ENCODE measurements at places on chromosomes 4 and X. TPM values are rescaled to one million over a fixed set of nuclear protein-coding genes. Genes with fewer than 3 reads are reported as not detected.

RBM47 gene
- total RNA-seq: 47.8 TPM

CENPVL2 gene
- not detected for total RNA-seq

- H3K36me3 ChIP-seq: no peaks in the 10 kb centered on the region
- no peaks in the 10 kb centered on the region for H3K4me1 ChIP-seq
- H3K27ac ChIP-seq: no peak overlapping the region
- DNase-seq: no peak
Observed at GRCh38 chr4:66604192-66604591, 933.9 kb upstream of the EPHA5 start.

GRCh38 chr4:186297013-186297645, 31.1 kb downstream of the F11 start:
- H3K36me3 ChIP-seq: no peaks in the 10 kb centered on the region
- peak overlapping the region; percentile 10 for H3K4me3 ChIP-seq
- H3K27ac ChIP-seq: peak overlapping the region; percentile 33
- H3K4me1 ChIP-seq: no peaks in the 10 kb centered on the region
- no peaks in the 10 kb centered on the region for H3K27me3 ChIP-seq

DNA sequence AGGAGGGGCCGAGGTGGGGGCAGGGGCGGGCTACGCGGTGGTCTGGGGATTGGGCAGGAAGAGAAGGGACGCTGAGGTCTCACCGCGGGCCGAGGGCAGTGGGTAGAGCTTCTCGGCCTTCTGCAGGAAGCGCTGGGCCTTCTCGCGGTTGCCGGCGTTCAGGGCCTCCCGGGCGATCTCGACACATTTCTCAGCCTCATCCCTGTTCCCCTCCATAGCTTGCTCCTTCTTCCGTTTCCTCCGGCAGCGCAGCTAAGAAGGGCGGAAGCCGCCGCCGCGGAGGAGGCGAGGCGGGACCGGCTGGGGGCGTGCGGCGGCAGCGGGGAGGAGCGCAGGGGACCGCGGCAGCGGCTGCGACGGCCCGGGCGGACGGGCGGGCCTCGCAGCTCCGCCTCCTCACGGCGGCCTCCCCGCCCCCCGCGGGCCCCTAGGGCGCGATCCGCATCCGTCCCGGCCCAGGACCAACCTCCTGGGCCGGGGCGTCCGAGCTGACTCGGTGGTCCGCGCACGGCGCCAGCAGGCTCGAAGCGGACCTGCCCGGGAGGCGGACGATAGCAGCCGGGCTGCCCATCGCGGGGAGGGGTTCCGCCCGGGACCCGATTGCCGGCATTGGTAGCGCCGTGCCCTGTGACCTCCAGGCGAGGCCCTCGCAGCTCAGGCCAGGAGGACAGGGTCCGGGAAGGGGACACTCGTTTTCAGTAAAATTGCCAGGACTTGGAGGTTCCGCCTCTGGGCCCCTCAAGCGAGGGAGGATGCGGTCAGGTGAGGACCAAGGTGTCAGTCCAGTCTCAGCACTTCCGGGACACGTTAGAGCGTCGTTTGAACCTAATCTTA, at the start of gene DNAJB14:
TSS of gene DNAJB14 (minus strand) at position 263 of the 834 bp plus-strand sequence. CDS start at position 216, 47 bp downstream.
- DNase-seq: peak; percentile 89
- H3K4me3 ChIP-seq: peak within 1 kb of the TSS; percentile 96
- no peaks in the 10 kb centered on the region for H3K36me3 ChIP-seq

GRCh38 chrX:119230850-119231249, 5.2 kb upstream of the PGRMC1 start:
- DNase-seq: no peak
- no peaks in the 10 kb centered on the region for H3K36me3 ChIP-seq

DNA sequence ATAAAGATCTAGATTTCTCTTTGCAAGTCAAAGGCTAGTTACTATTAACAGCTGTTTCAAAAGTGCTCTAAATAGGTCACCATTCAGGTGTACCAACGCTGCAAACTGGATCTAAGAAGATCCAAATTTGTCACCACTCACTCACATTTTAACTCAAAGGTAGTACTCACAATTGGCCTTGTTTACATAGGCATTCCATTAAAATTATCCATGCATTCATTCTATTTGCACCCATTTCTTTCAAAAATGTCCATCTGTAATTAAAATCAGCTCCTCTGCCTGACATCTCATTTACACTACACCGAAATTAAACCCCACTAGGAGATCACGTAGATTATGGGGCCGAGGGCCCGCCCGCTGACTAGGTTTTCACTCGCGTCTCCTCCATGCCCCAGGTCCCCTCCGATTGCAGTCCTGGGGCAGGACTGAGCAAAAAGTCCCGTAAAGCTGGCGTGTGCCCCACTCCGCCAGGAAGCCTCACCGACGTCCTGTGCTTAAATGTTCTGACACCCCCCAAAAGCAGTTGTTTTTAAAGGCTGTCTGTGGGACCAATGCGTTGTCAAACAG, 1.3 kb upstream of the ING2 start:
- H3K4me1 ChIP-seq: peaks cover 17% of the 10 kb centered on the region
- no peaks in the 10 kb centered on the region for H3K36me3 ChIP-seq
- no peak for DNase-seq
- peak overlapping the region; percentile 97 for H3K27ac ChIP-seq
- H3K27me3 ChIP-seq: no peaks in the 10 kb centered on the region

DNA sequence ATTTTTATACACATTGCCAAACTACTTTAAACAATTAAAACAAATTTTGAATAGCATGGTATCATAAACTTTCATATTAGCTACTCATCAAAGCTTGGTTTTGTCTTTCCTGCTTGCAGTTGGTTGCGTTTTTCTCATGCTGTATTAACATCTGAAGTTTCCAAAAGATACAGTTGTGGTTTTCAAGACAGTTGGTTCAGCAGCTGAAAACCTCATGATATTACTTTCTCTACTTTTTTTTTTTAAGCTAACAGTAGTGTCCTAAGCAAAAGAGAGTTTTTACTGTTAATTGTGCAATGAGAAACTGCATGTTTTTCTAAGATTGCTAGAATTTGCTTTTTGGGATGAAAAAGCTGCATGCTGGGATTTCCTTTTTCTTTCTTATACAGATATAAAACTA, 15.2 kb downstream of the RUFY3 start:
- no peaks in the 10 kb centered on the region for H3K27me3 ChIP-seq
- no peaks in the 10 kb centered on the region for H3K36me3 ChIP-seq
- DNase-seq: no peak
- H3K4me1 ChIP-seq: peaks cover 11% of the 10 kb centered on the region

DNA sequence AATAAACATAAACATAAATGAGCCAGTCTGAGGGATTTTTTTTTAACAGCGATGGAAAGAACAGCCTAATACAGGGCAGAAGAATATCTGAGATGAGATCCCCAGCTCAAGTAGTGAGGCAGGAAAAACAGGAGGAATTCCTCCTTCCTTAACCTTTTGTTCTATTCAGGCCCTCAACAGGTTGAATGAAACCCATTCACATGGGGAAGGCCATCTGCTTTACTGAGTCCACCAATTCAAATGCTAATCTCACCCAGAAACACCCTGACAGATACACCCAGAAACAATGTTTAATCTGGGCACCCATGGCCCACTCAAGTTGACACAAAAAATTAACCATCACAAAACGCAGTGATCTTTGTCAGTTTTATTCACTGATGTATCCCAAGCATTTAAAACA, 45.5 kb downstream of the SMIM31 start:
- no peak for DNase-seq
- H3K36me3 ChIP-seq: no peaks in the 10 kb centered on the region
- no peak overlapping the region for H3K4me3 ChIP-seq
- H3K27me3 ChIP-seq: no peaks in the 10 kb centered on the region
- no peak overlapping the region for H3K27ac ChIP-seq
